HFF-Myc (cell line): ENCODE measurements at places on chromosomes 1 and 21.

- DNase-seq = no peak
These were observed 207.9 kb upstream of the ST6GALNAC5 start for GRCh38 chr1:76659171-76659940.

DNA sequence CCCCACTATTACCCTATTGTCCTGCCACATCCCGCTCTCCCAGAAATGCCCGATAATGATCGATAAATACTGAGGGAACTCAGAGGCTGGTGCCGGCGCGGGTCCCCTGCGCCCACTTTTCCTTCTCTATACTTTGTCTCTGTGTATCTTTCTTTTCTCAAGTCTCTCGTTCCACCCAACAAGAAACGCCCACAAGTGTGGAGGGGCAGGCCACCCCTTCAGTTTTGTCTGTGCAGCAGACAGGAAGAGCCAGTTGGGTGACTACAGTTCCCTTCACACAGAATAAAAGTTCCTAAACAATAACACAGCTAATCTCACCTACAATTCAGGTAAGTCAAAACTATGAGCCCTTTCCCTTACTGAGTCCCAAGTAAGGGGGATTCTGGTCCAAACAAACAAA lies 423.7 kb downstream of the SMYD3 start:
- no peak for DNase-seq

DNA sequence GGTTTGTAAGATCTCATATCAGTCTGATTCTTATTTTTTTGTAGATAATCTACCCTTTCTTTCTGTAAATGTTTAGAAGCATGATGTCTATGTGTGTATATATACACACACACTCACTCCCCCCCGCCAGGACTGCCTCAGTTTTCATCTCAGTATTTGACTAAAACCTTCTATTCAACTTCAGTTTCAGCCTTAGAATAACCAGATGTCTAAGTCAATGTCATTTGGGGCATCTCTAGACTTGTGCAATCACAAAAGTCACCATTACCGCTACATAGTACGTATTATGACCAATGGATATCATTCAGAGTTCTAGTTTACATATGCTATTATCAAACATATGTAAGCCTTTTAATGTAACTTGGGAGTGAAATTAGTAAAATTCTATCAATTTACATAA lies 53.3 kb upstream of the BOLA1 start:
- DNase-seq = no peak

GRCh38 chr1:206663832-206664652 lies 20.7 kb upstream of the MAPKAPK2 start:
- no peak for DNase-seq

DNA sequence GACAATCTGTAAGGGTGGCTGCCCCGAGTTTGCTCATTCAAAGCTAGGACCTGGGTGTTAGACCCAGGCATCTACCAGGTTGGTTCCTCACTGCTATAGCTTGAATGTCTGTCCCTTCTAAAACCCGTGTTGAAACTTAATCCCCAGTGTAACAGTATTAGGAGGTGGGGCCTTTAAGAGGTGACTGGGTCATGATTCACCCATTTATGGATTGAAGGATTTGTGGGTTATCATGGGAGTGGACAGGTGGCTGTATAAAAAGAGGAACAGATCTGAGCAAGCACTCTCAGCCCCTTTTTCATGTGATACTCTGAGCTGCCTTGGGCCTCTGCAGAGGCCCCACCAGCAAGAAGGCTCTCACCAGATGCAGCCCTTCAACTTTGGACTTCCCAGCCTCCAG lies 29.4 kb downstream of the PSMG1 start:
- no peak for DNase-seq

- no peak for DNase-seq
These were observed 60.7 kb downstream of the DIPK1A start for GRCh38 chr1:92900539-92900938.

GRCh38 chr21:39003982-39004633 lies 179.1 kb downstream of the PSMG1 start:
- no peak for DNase-seq

DNA sequence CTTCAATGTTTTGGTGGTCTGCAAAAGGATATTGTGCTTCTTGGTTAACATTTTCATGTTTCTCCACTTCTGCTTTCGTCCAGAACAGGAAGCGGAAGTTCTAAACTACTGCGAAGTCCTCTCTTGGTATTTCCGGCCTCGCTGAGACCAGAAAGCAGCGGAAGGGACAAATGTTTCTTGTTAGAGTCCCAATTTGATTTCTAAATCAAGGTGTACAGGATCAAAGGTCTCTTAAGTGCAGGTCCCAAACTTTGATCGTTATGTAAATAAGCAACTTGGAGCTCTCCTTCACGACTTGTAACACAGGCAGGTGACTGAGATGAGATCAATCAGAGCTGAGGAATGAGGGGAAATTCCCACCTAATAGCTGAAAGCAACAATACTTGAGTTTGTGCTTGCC lies 40.1 kb upstream of the HMCN1 start:
- DNase-seq = no peak

GRCh38 chr1:188611432-188611831 lies 1782.7 kb downstream of the PLA2G4A start:
- DNase-seq = no peak

- DNase-seq = no peak
These were observed 48.4 kb downstream of the CHML start for GRCh38 chr1:241591736-241592135.

DNA sequence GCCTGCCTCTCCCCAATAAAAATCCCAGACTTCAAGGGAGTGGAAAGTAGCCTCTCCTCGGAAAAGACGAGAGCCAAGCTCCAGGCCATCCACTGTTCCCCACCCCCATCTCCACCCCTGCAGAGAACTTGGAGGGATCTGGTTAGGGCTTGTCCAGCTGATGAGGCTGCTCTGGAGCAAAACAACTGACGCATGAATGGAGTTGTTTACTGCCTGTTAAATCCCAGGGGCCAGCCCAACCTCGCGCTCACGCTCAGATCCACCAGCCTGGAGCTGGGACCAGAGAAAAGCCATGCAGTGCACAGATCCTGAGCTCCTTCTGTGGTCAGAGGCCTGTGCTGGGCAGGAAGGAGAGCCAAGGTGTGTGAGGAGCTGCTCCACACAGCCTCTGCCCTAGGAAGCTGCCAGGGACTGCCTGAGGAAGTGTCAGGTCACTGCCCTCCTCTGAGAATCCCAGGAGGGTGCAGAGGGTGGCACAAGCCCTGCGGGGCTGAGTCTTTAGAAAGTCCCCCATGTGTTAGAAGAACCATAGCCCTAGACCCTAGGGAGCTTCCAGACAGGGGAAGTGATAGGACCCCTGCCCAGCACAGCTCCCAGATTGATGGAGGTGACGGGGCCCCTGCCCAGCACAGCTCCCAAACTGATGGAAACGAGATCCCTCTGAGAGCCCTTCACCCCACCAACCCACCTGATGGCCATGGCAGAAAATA lies 109.0 kb upstream of the IPO9 start:
- DNase-seq = no peak
